ENCODE measurements at places on chromosomes 16 and 17. TPM values are rescaled to one million over a fixed set of nuclear protein-coding genes. Genes with fewer than 3 reads are reported as not detected.

TMEM132E gene
- total RNA-seq: not detected

NPIPA5 gene
- 0.26 TPM for total RNA-seq

MPP2 gene
- total RNA-seq: 3.5 TPM

PRDM7 gene
- total RNA-seq: not detected

GOSR1 gene
- total RNA-seq: 68.0 TPM

MYCBPAP gene
- 2.2 TPM for total RNA-seq

PHLPP2 gene
- 13.1 TPM for total RNA-seq

PDE6G gene
- 0.85 TPM for total RNA-seq

FNDC8 gene
- not detected for total RNA-seq

KRTAP9-2 gene
- total RNA-seq: not detected

NLGN2 gene
- 33.6 TPM for total RNA-seq

PRSS22 gene
- total RNA-seq: 23.9 TPM

GRCh38 chr16:46884513-46885293 is 541 bp downstream of the GPT2 start:
- DNase-seq: no peak

- DNase-seq: peak; percentile 18
These were observed 687 bp upstream of the NARF start for GRCh38 chr17:82457929-82458178.

DNA sequence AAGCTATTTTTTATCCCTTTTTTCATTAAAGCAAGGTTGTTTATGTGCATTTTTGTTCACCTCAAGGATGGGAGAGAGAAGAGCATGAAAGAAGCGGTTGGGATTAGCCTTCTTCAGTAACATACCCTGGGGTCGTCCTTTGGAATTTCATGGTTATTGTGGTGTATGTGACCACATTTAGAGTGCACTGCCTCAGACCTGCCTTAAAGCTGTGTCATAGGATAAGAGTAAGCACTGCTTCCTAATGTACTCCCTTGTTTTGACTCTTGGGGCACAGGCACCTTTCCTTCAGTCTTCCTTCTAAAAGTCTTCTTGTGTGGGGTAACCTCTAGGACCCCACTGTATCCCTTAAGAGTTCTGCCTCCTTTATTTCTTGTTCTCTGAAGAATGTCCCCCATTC is 28.9 kb downstream of the TNRC6A start:
- no peak for DNase-seq

- no peak for DNase-seq
These were observed 329 bp upstream of the NLE1 start for GRCh38 chr17:35142467-35142796.

- DNase-seq: no peak
These were observed 450.4 kb downstream of the MAF start for GRCh38 chr16:79150151-79150550.

DNA sequence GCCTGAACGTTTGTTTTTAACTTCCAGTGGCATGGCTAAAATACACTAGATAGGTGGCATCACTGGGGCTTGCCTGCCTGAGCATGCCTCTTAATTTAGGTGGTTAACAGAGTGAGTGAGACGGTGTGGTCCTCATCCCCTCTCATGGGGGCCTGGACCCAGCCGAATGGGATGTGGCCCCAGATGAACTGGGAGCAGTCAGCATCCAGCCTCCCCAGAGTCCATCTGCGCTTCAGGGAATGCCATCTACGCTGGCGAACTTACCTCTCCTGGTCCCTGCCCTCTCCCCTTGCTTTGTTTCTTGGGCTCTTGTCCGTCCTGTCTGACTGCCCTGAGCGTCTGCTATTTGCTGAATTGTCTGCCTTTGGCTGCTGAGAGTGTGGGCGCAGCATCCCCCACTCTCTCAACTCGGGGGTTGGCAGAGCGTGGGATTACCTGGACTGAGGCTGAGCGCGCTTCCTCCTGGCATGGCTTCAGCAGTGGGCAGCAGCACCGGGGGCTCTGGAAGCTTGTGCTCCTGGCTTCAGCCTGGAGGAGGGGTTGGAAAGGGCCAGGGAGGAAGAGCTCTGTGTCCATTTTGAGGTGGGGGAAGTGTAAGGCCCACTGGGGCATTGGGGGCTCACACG is 2.1 kb downstream of the RAB40C start:
- no peak for DNase-seq

- no peak for DNase-seq
These were observed 489.5 kb downstream of the KCNJ2 start for GRCh38 chr17:70658840-70659239.

GRCh38 chr17:8909586-8910270 is 42.3 kb upstream of the PIK3R6 start:
- no peak for DNase-seq

DNA sequence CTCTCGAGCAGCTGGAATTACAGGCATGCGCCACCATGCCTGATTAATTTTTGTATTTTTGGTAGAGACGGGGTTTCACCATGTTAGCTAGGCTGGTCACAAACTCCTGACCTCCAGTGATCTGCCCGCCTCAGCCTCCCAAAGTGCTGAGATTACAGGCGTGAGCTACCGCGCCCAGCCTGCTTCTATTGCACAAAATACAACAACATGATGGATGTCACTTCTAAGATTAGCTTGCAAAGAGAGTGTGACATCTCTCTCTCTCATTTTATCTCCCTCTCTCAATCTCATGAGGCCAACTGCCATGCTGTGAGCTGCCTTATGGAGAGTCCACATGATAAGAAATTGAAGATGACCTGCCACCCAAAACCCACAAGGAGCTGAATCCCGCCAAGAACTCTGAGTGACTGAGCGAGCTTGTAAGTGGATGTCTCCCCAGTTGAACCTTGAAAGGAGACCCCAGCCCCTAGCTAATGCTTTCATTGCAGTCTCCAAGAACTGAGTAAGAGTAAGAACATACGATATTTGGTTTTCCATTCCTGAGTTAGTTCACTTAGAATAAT is 458.5 kb downstream of the RBFOX1 start:
- DNase-seq: no peak

DNA sequence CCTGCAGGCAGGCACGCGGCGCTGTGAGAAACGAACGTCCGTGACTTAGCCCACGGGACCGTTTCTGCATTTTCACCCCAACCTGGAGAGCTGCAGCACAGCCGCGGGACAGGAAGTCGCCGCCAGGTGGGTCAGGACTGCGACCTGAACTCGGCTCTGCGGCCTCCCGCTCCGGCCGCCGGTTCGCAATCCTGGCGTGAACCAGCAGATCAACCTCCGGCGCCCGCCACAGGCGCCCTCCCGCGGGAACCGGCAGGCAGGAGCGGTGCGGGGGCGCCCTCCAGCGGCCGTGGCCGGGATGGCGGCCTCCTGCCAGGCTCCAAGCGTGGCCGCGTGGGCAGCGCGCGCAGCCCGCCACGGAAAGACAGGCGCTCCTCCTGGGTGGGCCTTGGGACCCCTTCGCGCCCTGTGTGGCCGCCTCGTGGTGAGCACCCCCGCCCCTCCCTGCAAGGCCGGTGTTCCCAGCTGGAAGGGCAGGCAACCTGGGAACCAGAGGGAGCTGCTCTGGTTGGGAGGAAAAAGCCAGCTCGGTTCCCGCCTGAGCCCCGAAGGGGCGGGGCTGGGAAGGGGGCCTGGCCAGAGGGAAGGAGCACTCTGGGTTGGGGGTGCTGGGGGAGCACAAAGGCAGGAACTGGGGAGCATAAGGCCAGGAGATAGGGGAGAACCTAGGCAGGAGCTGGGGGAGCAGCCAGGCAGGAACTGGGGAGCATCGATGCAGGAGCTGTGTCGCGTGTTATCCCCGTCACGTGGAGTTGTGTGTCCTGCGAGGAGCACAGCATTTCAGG is 28.2 kb downstream of the ACTG1 start:
- no peak for DNase-seq

Data from Panc1 (cell line).